ENCODE measurements at places on chromosomes 7 and 10. TPM values are rescaled to one million over a fixed set of nuclear protein-coding genes. Genes with fewer than 3 reads are reported as not detected.

Gene BAZ1B
- 68.0 TPM for total RNA-seq

Gene MYOF
- total RNA-seq = 79.8 TPM

- H3K4me1 ChIP-seq = peaks cover 10% of the 10 kb centered on the region
- peaks cover 3% of the 10 kb centered on the region for H3K36me3 ChIP-seq
- no peak overlapping the region for H3K27ac ChIP-seq
Observed at GRCh38 chr7:100681491-100682227, 8.1 kb downstream of the GNB2 start.

- peak; percentile 24 for DNase-seq
- H3K27ac ChIP-seq = peak overlapping the region; percentile 71
- H3K27me3 ChIP-seq = peaks cover 4% of the 10 kb centered on the region
- peaks cover 19% of the 10 kb centered on the region for H3K4me1 ChIP-seq
Observed at GRCh38 chr10:86944907-86945306, 12.5 kb downstream of the MMRN2 start.

DNA sequence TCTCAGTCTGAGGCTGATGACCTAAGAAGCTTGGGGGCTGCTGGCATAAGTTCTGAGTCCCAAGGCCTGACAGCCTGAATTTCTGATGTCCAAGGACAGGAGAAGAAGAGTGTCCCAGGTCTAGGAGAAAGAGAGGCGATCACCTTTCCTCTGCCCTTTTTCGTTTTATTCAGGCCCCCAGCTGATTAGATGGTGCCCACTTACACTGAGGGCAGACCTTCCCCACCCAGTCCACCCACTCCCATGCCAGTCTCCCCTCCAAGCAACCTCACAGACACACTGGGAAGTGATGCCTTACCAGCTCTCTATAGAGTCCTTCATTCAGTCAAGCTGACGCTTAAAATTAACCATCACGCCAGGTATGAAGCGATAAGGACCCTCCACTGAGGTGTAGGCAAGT is 19.3 kb upstream of the LOXL4 start:
- H3K27me3 ChIP-seq = peaks cover 13% of the 10 kb centered on the region
- DNase-seq = no peak
- no peaks in the 10 kb centered on the region for H3K36me3 ChIP-seq

Gene USP54
- 54.5 TPM for total RNA-seq

- H3K27me3 ChIP-seq = no peaks in the 10 kb centered on the region
- no peak overlapping the region for H3K4me3 ChIP-seq
- H3K27ac ChIP-seq = peak overlapping the region; percentile 70
- DNase-seq = no peak
- H3K36me3 ChIP-seq = no peaks in the 10 kb centered on the region
Observed at GRCh38 chr10:124671486-124672075, 72.6 kb downstream of the FAM53B start.

DNA sequence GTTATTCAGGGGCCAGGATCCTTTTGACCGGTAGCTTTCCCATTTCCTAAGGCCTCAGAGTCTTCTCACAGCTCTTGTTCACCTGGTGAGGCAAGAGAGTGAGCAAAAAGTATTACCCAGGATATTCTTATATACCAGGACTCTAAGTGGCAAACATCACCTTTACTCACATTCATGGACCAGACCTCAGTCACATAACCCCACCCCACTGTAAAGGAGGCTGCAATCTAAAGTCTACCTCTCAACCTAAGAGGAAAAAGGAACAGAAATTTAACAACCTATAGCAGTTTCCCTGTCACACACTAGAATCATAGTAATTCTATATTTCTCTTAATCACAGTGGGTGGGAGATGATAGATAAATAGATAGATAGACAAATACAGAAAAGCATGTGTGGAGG is 176.0 kb upstream of the PTPRZ1 start:
- no peak for DNase-seq
- H3K27me3 ChIP-seq = no peaks in the 10 kb centered on the region
- no peak overlapping the region for H3K4me3 ChIP-seq
- no peaks in the 10 kb centered on the region for H3K36me3 ChIP-seq

DNA sequence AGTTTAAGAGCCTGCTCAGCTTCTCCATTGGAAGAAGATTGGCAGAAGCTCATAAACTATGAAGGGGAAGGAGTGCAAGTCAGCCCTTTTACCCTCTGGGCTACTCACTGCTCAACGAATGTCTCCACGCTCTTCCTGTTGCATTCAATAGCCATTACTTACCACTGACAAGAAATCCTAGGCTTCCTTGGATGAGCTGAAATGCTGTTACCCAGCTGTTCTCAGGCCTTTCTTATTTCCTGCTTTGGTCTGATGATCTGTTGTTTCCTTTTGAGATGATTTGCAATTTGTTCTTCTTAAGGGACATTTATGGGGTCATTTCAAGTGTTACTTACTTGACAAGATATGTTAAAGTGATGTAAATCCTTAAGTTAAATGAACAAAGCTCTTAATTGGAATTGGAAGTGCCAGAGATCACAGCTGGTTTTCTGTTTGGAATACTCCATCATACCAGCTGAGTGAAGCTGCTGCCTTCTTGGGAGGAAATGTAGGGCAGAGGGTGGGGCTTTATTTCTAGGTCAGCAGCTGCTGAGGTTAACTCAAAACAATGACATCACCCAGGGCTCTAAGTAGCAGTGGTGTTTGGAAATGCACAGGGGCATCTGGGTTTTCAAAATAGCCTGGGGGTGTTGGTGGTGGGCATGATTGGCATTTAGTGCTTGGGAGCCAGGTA is 170.0 kb downstream of the PRKCQ start:
- no peaks in the 10 kb centered on the region for H3K4me1 ChIP-seq
- H3K27ac ChIP-seq = no peak overlapping the region
- no peaks in the 10 kb centered on the region for H3K36me3 ChIP-seq

DNA sequence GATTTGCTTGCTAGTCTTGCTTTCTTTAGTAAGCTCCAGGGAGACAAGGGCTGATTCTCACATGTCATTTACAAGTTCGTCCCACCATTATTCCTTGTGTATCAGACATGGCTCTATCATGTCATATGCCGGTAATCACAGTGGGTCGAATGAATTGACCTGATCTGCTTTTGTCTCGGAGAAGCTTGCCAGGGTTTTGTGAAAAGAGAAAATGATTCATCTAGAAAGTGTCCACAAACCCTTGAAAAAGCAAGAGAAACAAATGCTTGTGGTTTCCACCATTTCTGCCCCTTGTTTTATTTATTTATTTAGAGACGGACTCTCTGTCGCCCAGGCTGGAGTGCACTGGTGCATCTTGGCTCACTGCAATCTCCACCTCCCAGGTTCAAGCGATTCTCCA is 278.5 kb downstream of the TCF7L2 start:
- no peak overlapping the region for H3K4me3 ChIP-seq
- DNase-seq = no peak
- no peak overlapping the region for H3K27ac ChIP-seq
- H3K36me3 ChIP-seq = no peaks in the 10 kb centered on the region
- H3K27me3 ChIP-seq = peaks cover 11% of the 10 kb centered on the region

Gene NKX2-3
- not detected for total RNA-seq

GRCh38 chr7:65239324-65239706 is 134.3 kb upstream of the ZNF92 start:
- DNase-seq = no peak
- H3K4me1 ChIP-seq = no peaks in the 10 kb centered on the region
- peak overlapping the region; percentile 65 for H3K4me3 ChIP-seq
- no peak overlapping the region for H3K27ac ChIP-seq
- H3K36me3 ChIP-seq = no peaks in the 10 kb centered on the region

Gene FAM25G
- total RNA-seq = not detected

- no peak for DNase-seq
- H3K4me1 ChIP-seq = peaks cover 11% of the 10 kb centered on the region
- H3K27me3 ChIP-seq = no peaks in the 10 kb centered on the region
- H3K4me3 ChIP-seq = no peak overlapping the region
- no peaks in the 10 kb centered on the region for H3K36me3 ChIP-seq
Observed at GRCh38 chr10:119784340-119785067, 58.7 kb downstream of the INPP5F start.

- H3K27me3 ChIP-seq = no peaks in the 10 kb centered on the region
- no peak overlapping the region for H3K27ac ChIP-seq
Observed at GRCh38 chr7:133258174-133258573, 5.3 kb downstream of the EXOC4 start.

- H3K27ac ChIP-seq = no peak overlapping the region
- peaks cover 4% of the 10 kb centered on the region for H3K4me1 ChIP-seq
Observed at GRCh38 chr10:49009199-49009979, 69.7 kb upstream of the LRRC18 start.

Gene TAS2R3
- 3.2 TPM for total RNA-seq

- H3K27ac ChIP-seq = no peak overlapping the region
- no peaks in the 10 kb centered on the region for H3K27me3 ChIP-seq
- H3K4me1 ChIP-seq = peaks cover 4% of the 10 kb centered on the region
Observed at GRCh38 chr7:75532639-75533038, 40.5 kb downstream of the SPDYE5 start.

Gene SORCS3
- total RNA-seq = 4.2 TPM

- DNase-seq = no peak
- H3K27ac ChIP-seq = no peak overlapping the region
- H3K4me1 ChIP-seq = no peaks in the 10 kb centered on the region
Observed at GRCh38 chr7:157978766-157979165, 608.9 kb downstream of the PTPRN2 start.

DNA sequence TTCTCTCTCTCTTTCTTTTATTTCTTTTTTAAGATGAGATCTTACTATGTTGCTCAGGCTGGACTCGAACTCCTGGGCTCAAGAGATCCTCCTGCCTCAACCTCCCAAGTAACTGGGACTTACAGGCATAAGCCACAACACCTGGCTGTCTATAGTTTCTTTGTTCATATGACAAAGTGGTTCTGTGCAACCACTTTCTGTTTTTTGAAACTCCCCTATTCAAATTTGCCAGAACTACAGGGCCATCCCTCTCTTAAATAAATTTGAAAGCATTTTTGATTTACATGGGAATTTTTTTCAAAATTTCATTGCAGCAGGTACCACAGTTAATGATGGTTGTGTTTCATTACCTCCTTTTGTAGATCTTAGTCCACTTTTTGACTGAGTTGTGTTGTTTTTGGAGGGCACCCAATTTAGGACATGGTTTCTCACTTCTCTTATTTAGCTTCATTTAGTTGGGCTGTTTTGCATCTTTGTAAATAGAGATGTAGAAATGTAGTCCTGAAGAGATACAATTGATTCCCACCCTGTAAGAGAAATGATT is 119.2 kb downstream of the LRRC4 start:
- H3K36me3 ChIP-seq = peaks cover 12% of the 10 kb centered on the region
- H3K27me3 ChIP-seq = no peaks in the 10 kb centered on the region
- no peak for DNase-seq
- H3K27ac ChIP-seq = no peak overlapping the region
- peaks cover 17% of the 10 kb centered on the region for H3K4me1 ChIP-seq
- no peak overlapping the region for H3K4me3 ChIP-seq

GRCh38 chr10:131358741-131359442 is 47.4 kb upstream of the TCERG1L start:
- no peak for DNase-seq
- peaks cover 45% of the 10 kb centered on the region for H3K27me3 ChIP-seq
- no peaks in the 10 kb centered on the region for H3K4me1 ChIP-seq
- H3K4me3 ChIP-seq = no peak overlapping the region
- no peaks in the 10 kb centered on the region for H3K36me3 ChIP-seq
- H3K27ac ChIP-seq = no peak overlapping the region

Gene LMTK2
- total RNA-seq = 21.9 TPM

DNA sequence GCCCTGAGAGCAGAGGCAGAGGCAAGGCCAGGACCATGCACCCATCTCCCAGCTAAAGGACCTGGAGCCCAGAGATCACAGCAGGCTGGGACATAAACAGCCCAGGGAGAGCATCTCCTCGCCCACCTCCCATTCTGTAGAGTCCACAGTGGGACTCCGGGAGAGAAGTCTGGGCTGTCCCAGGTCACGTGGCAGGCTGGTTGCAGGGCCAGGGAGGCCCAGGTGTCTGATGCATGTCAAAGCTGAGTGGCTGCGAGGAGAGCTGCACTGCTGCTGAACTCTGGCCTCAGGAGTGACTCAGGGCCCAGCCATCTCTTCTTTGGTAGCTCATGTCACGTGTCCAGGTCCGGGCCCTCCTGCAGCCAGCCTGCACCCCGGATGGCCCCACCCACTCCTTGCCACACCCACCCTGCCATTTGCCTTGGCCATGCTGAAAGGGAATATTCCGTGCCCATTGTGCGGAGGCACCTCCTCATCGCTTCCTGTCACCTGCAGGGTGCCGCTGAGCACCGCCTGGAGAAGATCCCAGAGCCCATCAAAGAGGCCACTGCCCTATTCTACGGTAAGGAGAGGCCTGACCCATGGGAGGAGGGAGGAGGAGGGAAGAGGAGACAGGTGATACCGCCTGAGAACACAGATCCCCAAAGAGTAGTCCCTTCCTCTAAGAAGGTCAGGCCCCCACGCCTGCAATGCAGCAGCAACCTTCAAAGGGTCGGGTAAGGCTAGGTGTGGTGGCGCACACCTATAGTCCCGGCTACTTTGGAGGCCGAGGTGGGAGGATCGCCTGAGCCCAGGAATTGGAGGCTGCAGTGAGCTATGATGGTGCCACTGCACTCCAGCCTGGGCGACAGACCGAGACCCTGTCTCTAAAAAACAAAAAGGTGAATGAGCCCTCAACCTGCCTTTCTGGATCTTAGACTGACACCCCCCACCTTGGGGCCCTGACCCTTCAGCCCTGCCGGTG is 12.6 kb upstream of the SH2B2 start:
- H3K4me3 ChIP-seq = no peak overlapping the region
- DNase-seq = no peak
- H3K27me3 ChIP-seq = peaks cover 3% of the 10 kb centered on the region

- H3K4me1 ChIP-seq = peaks cover 10% of the 10 kb centered on the region
- no peak overlapping the region for H3K27ac ChIP-seq
- no peaks in the 10 kb centered on the region for H3K27me3 ChIP-seq
Observed at GRCh38 chr10:113879691-113880090, 25.2 kb downstream of the NHLRC2 start.

DNA sequence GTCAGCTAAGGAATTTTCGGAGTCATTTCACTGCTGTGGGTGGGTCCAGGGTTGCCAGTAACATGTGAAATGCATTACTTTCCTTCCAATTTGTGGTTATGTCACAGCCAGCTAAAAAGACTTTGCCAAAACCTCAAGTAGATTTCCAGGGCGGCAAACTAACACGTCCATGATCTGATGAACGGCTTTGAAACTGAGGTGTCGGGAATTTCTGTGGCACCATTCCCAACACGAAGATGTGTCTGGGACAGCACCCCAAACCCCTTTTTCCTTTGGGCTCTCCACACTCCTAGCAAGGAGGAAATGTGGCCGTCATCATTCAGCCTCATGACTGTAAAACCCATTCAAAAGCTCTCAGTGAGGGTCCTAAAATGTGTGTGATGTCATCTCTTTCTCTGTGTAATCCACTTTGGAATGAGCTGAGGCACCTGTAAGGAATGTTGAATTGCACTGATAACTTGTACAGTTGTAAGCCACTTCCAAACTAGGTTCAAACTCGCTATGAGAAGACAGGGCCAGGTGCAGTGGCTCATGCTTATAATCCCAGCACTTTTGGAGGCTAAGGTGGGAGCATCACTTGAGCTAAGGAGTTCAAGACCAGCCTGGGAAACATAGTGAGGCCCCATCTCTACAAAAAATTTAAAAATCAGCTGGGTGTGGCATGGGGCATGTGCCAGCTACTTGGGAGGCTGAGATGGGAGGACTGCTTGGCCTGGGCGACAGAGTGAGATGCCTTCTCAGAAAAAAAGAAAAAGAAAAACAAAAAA is 146.1 kb upstream of the FRMD4A start:
- peaks cover 11% of the 10 kb centered on the region for H3K4me1 ChIP-seq
- H3K36me3 ChIP-seq = no peaks in the 10 kb centered on the region
- no peak overlapping the region for H3K27ac ChIP-seq
- no peak overlapping the region for H3K4me3 ChIP-seq

- no peaks in the 10 kb centered on the region for H3K27me3 ChIP-seq
- H3K4me1 ChIP-seq = peaks cover 15% of the 10 kb centered on the region
- no peaks in the 10 kb centered on the region for H3K36me3 ChIP-seq
- no peak overlapping the region for H3K4me3 ChIP-seq
- H3K27ac ChIP-seq = no peak overlapping the region
Observed at GRCh38 chr10:52443419-52444388, 129.6 kb downstream of the DKK1 start.

GRCh38 chr7:114112806-114113205 is 194.0 kb upstream of the PPP1R3A start:
- H3K27me3 ChIP-seq = no peaks in the 10 kb centered on the region
- no peak for DNase-seq
- H3K36me3 ChIP-seq = no peaks in the 10 kb centered on the region

Data from type B pancreatic cell (in vitro differentiated cells).